ENCODE measurements at places on chromosomes 4 and X. TPM values are rescaled to one million over a fixed set of nuclear protein-coding genes. Genes with fewer than 3 reads are reported as not detected.

GRCh38 chrX:52830551-52830950 lies 19.5 kb downstream of the XAGE5 start:
- DNase-seq = no peak

GRCh38 chr4:71559957-71560571 lies 221.2 kb downstream of the SLC4A4 start:
- DNase-seq = no peak

DNA sequence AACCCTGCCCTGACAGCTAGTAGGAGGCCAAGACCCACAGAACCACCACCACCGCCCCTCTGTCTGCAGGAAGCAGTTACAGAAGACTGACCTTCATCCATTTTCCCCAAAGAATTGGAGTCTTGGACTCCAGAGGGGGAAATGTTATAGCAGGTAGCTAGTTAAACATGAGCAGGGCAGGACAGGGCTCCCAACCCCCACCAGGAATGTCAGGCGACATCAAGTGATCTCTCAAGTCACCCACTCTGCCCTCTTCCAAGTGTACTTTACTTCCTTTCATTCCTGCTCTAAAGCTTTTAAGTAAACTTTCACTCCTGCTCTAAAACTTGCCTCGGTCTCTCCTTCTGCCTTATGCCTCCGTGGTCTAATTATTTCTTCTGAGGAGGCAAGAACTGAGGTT lies 17.1 kb upstream of the AADAT start:
- DNase-seq = no peak

- no peak for DNase-seq
Observed at GRCh38 chr4:8273450-8273849, 3.9 kb downstream of the HTRA3 start.

CCDC149 gene
- total RNA-seq = 8.7 TPM

PAGE2 gene
- not detected for total RNA-seq

All from ascending aorta (tissue), 2 donors.